ENCODE measurements at places on chromosomes 5 and 9. TPM values are rescaled to one million over a fixed set of nuclear protein-coding genes. Genes with fewer than 3 reads are reported as not detected.

Gene ADAMTS12
- 16.8 TPM for polyA plus RNA-seq

Gene LPCAT1
- 27.6 TPM for polyA plus RNA-seq

Gene ADAMTS2
- 33.0 TPM for polyA plus RNA-seq

Gene CXCL14
- polyA plus RNA-seq, result 27.8 TPM

Gene SLC6A3
- not detected for polyA plus RNA-seq

Gene CIZ1
- 101 TPM for polyA plus RNA-seq

Gene GLDC
- 0.81 TPM for polyA plus RNA-seq

Gene FRRS1L
- polyA plus RNA-seq, result 1.4 TPM

Gene PLEKHG4B
- 0.46 TPM for polyA plus RNA-seq

Gene CFAP157
- polyA plus RNA-seq, result 1.4 TPM

Gene ASS1
- 38.9 TPM for polyA plus RNA-seq

Gene MATR3
- 271 TPM for polyA plus RNA-seq

Gene PCDHGA6
- 2.6 TPM for polyA plus RNA-seq

Gene AOPEP
- polyA plus RNA-seq, result 43.0 TPM

Gene IFNA13
- not detected for polyA plus RNA-seq

Gene IFNK
- not detected for polyA plus RNA-seq

Gene NEURL1B
- 34.7 TPM for polyA plus RNA-seq

Gene CA9
- 0.87 TPM for polyA plus RNA-seq

Gene TMEM252
- 1.0 TPM for polyA plus RNA-seq

Gene LAMC3
- polyA plus RNA-seq, result 1.9 TPM

Gene FGF1
- 10.6 TPM for polyA plus RNA-seq

Measured in forelimb muscle (tissue), 1 donor.